ENCODE measurements at places on chromosomes 12 and 14. TPM values are rescaled to one million over a fixed set of nuclear protein-coding genes. Genes with fewer than 3 reads are reported as not detected.

- peaks cover 10% of the 10 kb centered on the region for H3K27me3 ChIP-seq
- H3K27ac ChIP-seq: no peak overlapping the region
- no peak overlapping the region for H3K4me3 ChIP-seq
- DNase-seq: no peak
- no peaks in the 10 kb centered on the region for H3K36me3 ChIP-seq
- peaks cover 16% of the 10 kb centered on the region for H3K4me1 ChIP-seq
Observed at GRCh38 chr14:76927971-76928700, 100.4 kb downstream of the IRF2BPL start.

DNA sequence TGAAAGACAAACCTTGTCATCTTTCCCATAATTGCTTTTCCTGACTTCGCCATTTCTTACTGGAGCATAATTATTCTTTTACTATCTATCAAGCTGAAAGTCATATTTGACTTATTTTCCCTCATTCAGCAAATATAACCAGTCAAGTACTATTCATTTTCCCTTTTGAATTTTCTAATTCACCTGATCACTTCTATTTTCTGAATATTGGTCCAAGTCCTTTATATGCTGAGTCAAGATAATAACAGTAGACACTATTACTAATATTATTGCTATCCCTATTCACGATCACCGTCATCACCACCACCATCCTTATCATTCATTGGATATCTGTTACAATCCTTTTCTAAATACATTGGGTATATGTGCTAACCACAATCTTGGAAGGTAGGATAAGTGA is 728.0 kb downstream of the NOVA1 start:
- no peak overlapping the region for H3K4me3 ChIP-seq
- no peaks in the 10 kb centered on the region for H3K27me3 ChIP-seq
- no peaks in the 10 kb centered on the region for H3K36me3 ChIP-seq

DNA sequence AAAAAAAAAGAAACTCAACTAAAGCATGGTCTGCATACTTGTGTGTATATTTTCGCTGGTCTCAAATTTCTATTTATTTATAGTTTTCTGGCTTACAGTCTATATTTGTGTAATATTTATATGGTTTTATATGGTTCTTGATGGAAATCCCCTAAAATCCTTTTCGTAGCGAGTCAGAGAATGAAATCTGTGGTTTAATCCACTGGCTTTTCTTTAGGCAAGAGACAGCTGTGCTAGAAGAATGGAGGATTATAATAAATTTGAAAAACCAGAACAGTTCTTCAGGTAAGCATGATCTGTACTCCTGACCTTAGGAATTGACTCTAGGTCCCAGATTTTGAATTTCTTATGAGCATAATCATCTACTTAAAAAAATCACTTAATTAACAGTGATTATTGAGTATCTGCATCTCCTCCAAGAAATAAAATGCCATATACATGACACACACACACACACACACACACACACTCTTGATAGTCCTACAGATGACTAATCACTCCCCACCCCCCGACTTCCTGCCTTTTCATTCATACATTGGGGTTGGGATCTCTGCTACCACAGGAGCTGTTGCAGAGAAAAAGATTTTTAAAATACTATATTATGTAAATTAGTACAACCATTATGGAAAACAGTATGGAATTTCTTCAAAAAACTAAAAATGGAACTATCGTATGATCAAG is 113.4 kb downstream of the CRADD start:
- no peak overlapping the region for H3K27ac ChIP-seq
- no peaks in the 10 kb centered on the region for H3K27me3 ChIP-seq
- no peaks in the 10 kb centered on the region for H3K36me3 ChIP-seq
- no peaks in the 10 kb centered on the region for H3K4me1 ChIP-seq

DNA sequence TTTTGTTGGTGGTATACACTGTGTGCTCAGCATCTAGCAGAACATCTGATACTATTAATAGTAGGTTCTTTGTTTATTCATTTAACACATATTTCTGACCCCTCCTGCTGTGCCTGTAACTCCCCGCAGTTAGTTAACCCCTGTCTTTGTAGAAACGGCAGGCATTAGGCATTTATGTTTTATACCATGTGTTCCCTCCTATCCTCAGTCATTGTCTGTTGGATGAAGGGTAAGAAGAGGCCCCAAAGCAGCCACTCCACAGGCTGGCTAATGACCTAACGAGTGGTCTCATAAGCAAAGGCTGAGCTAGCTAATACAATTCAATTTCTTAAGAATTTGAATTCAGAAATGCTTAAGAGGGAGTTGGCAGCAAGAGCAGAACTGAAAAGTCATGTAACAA is 170.8 kb downstream of the TMX1 start:
- DNase-seq: no peak
- H3K27ac ChIP-seq: no peak overlapping the region
- H3K4me3 ChIP-seq: no peak overlapping the region
- H3K27me3 ChIP-seq: no peaks in the 10 kb centered on the region

GRCh38 chr12:25295361-25295760 is 44.6 kb upstream of the KRAS start:
- H3K36me3 ChIP-seq: no peaks in the 10 kb centered on the region
- no peak for DNase-seq
- H3K27me3 ChIP-seq: no peaks in the 10 kb centered on the region
- no peak overlapping the region for H3K27ac ChIP-seq

- H3K4me1 ChIP-seq: peaks cover 15% of the 10 kb centered on the region
- H3K4me3 ChIP-seq: peak overlapping the region; percentile 55
- no peak overlapping the region for H3K27ac ChIP-seq
- DNase-seq: no peak
- H3K36me3 ChIP-seq: no peaks in the 10 kb centered on the region
Observed at GRCh38 chr12:122982963-122983788, 2.7 kb downstream of the ARL6IP4 start.

- H3K27me3 ChIP-seq: no peaks in the 10 kb centered on the region
- peaks cover 4% of the 10 kb centered on the region for H3K36me3 ChIP-seq
- H3K4me3 ChIP-seq: no peak overlapping the region
- H3K27ac ChIP-seq: no peak overlapping the region
- H3K4me1 ChIP-seq: peaks cover 23% of the 10 kb centered on the region
- no peak for DNase-seq
Observed at GRCh38 chr14:100862277-100862676, 36.4 kb downstream of the MEG3 start.

- DNase-seq: no peak
- H3K4me3 ChIP-seq: no peak overlapping the region
- peaks cover 3% of the 10 kb centered on the region for H3K4me1 ChIP-seq
- peak overlapping the region; percentile 7 for H3K27ac ChIP-seq
- peaks cover 10% of the 10 kb centered on the region for H3K36me3 ChIP-seq
- no peaks in the 10 kb centered on the region for H3K27me3 ChIP-seq
Observed at GRCh38 chr12:42365486-42365885, 39.5 kb downstream of the PPHLN1 start.

DNA sequence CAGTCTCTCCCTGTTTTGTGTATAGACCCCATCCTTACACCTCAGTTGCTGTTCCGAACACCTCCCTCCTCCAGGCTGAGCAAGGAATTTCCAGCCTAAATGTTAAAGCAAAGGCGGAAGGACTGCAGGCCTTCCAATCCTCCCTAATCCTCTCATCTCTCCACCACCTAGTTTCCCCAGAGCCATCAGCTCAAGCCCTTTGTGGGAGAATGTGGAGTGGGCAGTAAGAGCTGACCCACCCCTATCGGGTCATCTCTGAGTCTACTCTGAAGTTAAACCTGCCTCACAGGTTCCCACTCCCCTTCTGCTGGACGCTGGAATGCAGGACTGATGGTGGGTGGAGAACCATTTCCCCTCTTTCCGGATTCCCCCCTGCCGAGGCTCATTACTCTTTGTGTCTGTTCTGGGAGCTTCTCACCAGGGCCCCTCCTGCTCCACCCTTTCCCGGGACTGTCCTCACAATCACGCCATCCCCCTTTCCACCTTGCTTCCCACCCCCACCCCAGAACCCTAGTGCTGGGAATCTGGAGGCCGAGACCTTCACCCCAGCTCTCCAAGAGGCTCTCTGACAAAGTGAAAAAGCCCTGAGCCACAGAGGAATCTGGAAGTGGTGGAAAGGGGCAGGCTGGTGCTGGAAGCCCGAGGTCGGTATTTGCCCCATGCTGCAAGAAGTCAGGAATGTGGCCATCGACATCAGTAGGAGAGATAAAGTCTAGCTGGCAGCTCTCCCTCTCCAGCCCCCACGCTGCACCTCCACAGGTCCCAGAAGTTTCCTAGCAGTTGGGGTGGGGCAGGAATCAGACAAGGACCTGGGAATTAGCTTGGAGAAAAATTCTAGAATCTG is 3.3 kb upstream of the KRT18 start:
- H3K36me3 ChIP-seq: peaks cover 9% of the 10 kb centered on the region
- H3K4me1 ChIP-seq: peaks cover 76% of the 10 kb centered on the region
- H3K27ac ChIP-seq: peak overlapping the region; percentile 99
- peak; percentile 45 for DNase-seq
- peak overlapping the region; percentile 54 for H3K4me3 ChIP-seq

Gene IL31
- total RNA-seq: not detected

GRCh38 chr12:119235197-119235751 is 56.5 kb downstream of the HSPB8 start:
- H3K4me3 ChIP-seq: no peak overlapping the region
- H3K36me3 ChIP-seq: no peaks in the 10 kb centered on the region
- peaks cover 18% of the 10 kb centered on the region for H3K27me3 ChIP-seq
- H3K27ac ChIP-seq: no peak overlapping the region
- peaks cover 12% of the 10 kb centered on the region for H3K4me1 ChIP-seq
- DNase-seq: no peak

- no peak for DNase-seq
- peaks cover 13% of the 10 kb centered on the region for H3K4me1 ChIP-seq
- H3K27me3 ChIP-seq: no peaks in the 10 kb centered on the region
- H3K27ac ChIP-seq: no peak overlapping the region
- no peak overlapping the region for H3K4me3 ChIP-seq
Observed at GRCh38 chr12:116101991-116102390, 175.5 kb downstream of the MED13L start.

DNA sequence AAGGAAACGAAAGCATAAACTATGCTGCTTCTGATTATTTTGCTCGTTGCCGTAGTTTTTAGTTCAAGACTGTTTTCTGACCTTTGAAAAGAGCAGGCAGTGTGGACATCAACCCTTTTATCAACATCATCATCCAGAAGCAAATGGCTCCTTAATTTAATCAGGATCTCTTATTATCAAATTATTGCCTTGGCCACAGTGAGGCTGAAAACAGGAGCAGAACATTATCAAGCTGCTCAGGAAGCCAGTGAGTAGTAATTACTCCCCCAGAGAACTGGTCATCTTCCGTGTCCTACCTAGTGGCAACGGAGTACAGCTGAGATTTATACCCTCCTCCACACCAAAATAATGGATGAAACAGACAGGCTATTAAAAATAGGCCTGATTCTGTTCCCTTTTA is 2.2 kb upstream of the DIABLO start:
- H3K36me3 ChIP-seq: peaks cover 2% of the 10 kb centered on the region
- no peak overlapping the region for H3K27ac ChIP-seq
- H3K4me3 ChIP-seq: no peak overlapping the region
- no peak for DNase-seq
- H3K4me1 ChIP-seq: peaks cover 14% of the 10 kb centered on the region

DNA sequence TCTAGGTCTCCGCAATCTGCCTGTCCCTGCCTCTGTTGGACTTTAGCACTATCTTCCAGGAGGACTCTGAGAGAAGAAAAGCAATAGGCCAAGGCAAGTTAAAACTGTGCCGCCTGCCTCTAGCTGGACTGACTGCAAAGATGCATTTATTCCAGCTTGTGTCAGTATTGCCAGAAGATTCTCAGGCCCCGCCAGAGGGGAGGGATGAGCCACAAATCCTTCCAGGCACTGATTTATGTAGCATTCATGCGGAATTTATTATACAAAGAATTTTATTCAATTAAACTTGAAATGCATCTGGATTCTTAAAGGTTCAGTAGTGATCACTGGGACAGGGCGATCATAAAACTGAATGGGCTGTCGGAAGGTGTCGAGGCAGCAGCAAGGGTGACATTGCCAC is 19.8 kb downstream of the MMAB start:
- H3K36me3 ChIP-seq: no peaks in the 10 kb centered on the region
- no peak overlapping the region for H3K4me3 ChIP-seq
- H3K27ac ChIP-seq: no peak overlapping the region

Gene KRT6C
- total RNA-seq: not detected

DNA sequence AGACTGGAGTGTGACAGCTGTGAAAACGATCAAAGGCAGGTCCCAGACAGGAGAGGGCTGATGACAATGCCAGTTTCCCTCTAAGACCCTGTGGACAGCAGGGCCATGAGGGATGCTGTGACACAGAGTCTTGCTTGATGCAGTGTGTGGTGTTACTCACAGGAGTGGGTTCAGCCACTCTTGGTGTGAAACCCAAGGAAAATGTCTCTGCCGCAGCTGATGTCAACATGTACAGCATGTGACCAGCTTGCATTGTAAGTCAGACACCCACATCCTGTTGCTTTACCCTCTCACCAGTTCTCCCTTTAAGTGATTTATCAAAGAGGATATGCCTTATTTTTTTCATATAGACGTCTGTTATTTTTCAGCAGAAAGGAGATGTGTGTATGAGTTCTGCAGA is 268.6 kb downstream of the BTG1 start:
- no peak for DNase-seq
- no peaks in the 10 kb centered on the region for H3K27me3 ChIP-seq
- no peak overlapping the region for H3K4me3 ChIP-seq
- H3K27ac ChIP-seq: no peak overlapping the region

- H3K27ac ChIP-seq: no peak overlapping the region
- no peaks in the 10 kb centered on the region for H3K27me3 ChIP-seq
- H3K4me1 ChIP-seq: no peaks in the 10 kb centered on the region
- no peak for DNase-seq
- H3K4me3 ChIP-seq: no peak overlapping the region
Observed at GRCh38 chr14:84770030-84770429, 759.9 kb upstream of the FLRT2 start.

Gene CLEC4E
- total RNA-seq: not detected

- no peaks in the 10 kb centered on the region for H3K36me3 ChIP-seq
- H3K27ac ChIP-seq: no peak overlapping the region
- peaks cover 6% of the 10 kb centered on the region for H3K27me3 ChIP-seq
- no peak overlapping the region for H3K4me3 ChIP-seq
- peaks cover 18% of the 10 kb centered on the region for H3K4me1 ChIP-seq
Observed at GRCh38 chr14:65269732-65270131, 142.8 kb upstream of the FUT8 start.

Gene TMEM63C
- total RNA-seq: 1.6 TPM

Gene DEPDC4
- total RNA-seq: 4.3 TPM

DNA sequence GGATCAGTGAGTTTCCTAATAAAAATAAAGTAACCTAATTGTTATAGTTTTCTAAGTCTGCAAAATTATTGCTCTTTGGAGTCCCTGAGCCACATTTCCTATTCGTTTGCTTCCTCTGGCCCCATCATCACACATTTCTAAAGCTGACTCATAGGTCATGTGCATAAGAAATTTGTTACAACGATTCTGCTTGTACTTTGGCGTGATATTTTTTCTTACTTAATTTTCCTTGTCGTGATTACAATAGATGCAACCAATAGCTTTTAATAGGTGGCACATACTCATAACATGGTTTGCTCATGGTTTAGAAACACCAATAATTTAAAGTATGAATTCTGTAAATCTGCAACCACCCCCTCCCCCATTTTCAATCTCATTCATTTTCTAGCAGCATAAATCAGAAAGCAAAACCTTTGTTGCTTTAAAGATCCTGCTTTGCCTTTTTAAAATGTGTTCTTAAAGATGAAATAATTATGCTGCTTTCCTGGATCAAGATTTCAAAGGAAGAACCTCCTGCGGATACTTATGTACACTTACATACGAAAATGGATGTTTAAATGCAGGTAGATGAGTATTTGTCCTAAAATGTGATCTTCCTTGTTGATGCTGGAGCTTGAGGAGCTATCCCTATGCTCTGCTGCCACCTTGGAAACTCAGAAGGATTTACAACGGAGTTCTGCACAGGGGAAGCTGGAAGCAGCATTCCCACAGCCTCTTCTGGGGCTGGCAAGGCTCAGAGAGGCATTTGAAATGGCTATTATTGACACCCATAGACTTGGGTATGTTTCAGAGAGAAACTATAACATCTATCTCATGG is 1.7 kb upstream of the FLRT2 start:
- DNase-seq: no peak
- peaks cover 35% of the 10 kb centered on the region for H3K4me1 ChIP-seq
- peak overlapping the region; percentile 90 for H3K27ac ChIP-seq
- H3K27me3 ChIP-seq: peaks cover 4% of the 10 kb centered on the region
- peak overlapping the region; percentile 86 for H3K4me3 ChIP-seq

Gene ANKRD33
- 0.14 TPM for total RNA-seq
